ENCODE measurements at places on chromosomes 1 and 21.

DNA sequence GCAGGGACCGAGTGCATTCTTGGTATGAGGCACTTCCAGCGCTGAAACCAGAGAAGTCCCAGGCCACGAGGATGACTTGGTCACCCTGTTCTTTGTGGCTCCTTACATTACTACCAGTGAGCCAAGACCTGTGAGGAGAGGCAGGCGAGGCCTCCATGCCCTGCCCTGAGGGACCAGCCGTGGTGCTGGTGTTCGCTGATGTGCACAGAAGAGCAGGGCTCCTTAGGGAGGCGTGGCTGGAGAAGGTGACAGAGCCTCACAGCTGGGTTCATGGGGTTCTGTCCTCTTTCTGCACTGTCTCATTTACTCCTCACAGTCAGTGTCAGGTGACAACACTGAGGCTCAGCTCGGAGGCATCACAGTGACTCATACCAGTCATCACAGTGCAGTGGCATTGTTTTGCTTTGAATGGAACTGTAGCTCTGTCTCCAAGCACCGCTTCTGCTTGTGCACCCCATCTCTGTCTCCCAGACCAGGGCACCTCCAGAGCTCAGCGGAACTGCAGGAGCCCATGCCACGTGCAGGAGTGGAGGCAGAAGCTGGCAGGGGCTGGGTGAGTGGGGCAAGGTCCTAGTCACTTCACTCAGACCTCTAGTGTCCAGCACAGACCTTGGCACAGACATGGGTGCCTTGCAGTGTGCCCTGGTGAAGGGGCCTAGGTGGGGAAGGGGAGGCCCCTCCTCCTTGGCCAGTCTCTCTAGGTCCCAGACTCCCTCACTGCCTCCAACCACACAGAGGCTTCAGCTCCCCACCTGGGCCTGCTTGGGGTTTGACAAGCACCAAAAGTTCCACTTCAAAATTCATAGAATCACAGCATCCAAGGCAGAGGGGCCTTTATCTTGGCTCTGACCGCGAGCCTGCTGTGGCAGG lies 310.9 kb downstream of the MATN1 start:
- no peak for DNase-seq

DNA sequence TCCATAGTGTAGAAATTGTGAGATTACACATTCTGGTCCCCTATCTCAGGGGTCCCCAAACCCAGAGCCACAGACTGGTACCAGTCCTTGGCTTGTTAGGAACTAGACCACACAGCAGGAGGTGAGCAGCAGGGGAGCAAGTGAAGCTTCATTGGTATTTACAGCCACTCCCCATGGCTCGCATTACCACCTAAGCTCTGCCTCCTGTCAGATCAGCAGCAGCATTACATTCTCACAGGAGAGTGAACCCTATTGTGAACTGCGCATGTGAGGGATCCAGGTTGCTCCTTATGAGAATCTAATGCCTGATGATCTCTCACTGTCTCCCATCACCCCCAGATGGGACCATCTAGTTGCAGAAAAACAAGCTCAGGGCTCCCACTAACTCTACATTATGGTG lies 229.7 kb upstream of the IRF2BP2 start:
- DNase-seq, result no peak

DNA sequence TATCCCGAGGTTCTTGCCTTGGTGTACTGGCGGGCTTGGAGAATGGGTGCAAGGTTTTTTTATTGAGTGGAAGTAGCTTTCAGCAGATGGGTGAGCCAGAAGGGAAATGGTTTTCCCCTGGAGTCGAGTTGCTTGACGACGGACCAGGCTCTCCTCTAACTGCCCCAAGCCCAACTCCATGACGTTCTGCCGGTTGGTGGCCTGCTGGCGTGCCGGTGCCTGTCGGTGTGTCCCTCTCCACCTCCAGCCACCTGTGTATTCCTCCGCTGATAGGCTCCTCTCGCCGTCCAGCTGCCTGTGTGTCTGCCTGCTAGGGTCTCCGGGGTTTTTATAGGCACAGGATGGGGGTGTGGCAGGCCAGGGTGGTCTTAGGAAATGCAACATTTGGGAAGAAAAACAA lies 34.3 kb upstream of the PTGFRN start:
- no peak for DNase-seq

GRCh38 chr1:247442164-247442563 lies 15.7 kb downstream of the OR2B11 start:
- no peak for DNase-seq

- no peak for DNase-seq
These were observed 5.9 kb upstream of the SLX9 start for GRCh38 chr21:44933918-44934260.

GRCh38 chr1:171611306-171611705 lies 10.7 kb upstream of the MYOCOS start:
- no peak for DNase-seq

DNA sequence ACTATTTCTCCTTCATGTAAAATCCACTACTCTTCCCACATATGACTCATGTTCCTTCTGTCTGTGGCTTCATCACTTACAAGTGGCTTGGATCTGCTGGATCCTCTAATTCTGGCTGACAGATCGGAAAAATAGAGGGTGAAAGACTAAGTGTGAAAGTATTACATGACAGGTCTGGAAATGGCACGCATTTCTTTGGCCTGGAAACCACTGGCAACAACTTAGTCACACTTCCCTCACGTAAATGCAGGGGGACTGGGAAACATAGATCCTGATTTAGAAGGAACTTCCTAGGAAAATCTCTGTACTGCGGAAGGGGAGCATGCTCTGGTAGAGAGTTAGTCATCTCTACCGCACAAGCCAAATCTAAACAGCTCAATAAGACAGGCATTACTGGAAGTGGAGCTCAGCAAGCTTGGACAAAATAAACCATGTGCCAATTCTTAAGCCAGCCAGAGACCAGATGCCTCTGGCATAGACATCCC lies 305.4 kb upstream of the PTBP2 start:
- no peak for DNase-seq

All from omental fat pad (tissue), 4 donors.